Hippocampal formation (tissue), 2 donors: ENCODE measurements at places on chromosomes 7 and 10.

- DNase-seq, result no peak
Observed at GRCh38 chr7:115631782-115632181, 398.8 kb downstream of the TFEC start.

GRCh38 chr7:24905996-24906770, 73.8 kb downstream of the OSBPL3 start:
- DNase-seq, result no peak

GRCh38 chr10:91700788-91701444, 68.0 kb upstream of the PPP1R3C start:
- DNase-seq, result no peak

- no peak for DNase-seq
Observed at GRCh38 chr7:74282748-74283459, 6.3 kb upstream of the CLIP2 start.

DNA sequence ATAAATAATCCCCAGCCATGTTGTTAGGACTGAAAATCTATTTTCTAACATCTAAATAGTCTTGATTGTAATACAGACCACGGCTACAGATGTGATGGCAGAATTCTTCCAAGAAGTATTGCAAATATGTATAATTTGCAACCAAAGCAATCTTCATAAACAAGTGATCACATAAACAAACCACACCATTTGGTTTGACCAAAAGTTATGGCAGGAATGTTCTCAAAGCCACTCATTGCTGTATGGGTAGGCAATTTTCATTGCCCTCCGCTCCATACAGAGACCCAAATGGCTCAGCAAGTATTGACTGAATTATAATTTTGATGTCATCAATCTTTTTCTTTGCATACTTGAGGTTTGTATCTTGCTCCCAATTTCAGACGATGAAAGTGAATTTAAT, 19.0 kb upstream of the RHOBTB1 start:
- no peak for DNase-seq

- DNase-seq, result no peak
Observed at GRCh38 chr10:77526868-77527617, 110.6 kb downstream of the KCNMA1 start.

DNA sequence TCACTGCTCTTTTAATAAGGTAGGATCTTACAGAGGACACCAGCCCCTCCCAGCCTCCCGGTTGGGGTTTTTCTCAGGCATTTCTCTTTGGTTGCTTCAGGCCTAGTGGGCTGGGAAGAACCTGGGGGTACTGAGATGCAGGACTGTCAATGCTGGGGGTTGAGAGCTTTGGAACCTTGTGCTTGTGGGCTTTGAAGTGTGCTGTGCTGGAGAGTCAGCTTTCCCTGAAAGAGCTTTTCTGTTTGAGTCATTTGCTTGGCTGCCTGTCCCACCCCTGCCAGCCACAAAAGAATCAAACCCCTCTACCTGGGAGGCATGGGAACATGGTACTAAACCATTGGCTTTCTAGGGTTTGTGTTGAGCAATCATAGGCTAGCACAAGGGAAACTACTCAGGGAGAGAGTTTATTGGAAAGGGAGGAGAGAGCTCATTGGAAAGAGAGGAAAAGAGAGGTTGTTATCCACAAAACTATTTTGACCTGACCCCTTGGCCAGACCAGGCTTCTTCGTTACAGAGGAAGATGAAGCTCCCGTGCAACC, 1.4 kb downstream of the SCD start:
- no peak for DNase-seq

DNA sequence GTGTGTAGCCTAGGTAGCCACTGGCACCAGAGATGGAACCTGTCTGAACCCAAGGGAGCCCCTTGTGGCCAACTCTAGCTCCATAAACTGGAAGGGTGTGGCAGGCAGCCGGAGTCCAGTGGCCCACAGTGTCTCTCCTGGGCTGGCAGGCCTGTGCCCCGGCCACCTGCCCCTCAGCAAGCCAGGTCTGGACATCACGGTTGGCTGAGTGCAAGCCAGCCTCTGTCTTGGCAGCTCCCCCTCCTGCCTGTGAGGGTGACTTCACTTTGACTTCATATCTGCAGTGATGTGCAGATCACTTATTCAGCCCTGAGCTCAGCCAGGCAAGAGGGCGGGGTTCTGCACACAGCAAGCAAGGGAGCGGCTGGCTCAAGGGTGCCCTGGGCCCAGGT, 1.3 kb upstream of the RET start:
- no peak for DNase-seq

GRCh38 chr7:105210721-105211205, 178.0 kb downstream of the SRPK2 start:
- DNase-seq, result no peak

GRCh38 chr10:14815681-14816080, 22.2 kb downstream of the CDNF start:
- DNase-seq, result no peak

DNA sequence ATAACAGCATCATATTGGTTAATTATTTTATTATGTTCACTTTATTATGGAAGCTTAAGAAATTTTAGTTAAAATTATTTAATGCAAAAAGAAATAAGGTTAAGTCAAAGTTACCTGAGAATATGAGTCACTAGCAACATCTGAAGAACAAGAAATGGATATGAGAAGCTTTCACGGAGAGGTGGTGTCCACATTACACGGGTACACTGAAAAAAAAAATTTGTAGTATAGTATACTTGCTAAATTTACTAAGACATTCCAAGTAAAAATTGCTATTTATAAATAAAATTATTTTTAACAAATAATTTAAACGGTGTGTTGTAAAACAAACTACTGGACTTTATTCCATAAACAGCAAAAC, 63.9 kb downstream of the DPY19L1 start:
- no peak for DNase-seq
